ENCODE measurements at places on chromosomes 13 and 19.
A peak's percentile ranks its signal among the peaks of the same experiment; 100 is the strongest.

GRCh38 chr19:55519451-55520311, 17.3 kb downstream of the SBK2 start:
- DNase-seq, result no peak

DNA sequence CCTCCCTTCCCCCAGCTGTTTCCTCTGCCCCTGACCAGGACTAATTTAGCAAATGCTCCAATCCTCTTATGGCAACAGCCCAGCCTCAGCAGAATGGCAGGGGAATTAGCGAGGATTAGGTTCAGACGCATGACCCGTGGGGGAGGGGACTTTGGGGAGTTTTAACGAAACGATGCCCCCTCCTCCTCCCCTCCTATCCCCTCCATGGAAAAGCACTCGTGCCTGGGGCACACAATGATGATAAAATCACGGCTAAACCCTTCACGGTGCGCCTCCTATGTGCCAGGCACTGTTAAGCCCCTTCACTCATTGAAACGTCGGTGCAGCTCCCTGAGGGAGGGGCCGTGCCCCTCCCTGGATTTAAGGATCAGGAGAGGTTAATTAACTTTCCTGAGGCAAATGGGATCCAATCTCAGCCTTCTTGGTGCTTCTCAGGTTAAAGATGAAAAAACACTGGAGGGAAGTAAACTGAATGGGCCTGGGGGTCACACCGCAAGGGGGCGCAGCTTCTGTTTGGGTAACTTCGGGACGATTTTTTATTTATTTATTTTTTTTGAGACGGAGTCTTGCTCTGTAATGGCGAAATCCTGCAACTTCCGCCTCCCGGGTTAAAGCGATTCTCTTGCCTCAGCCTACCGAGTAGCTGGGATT, 10.1 kb upstream of the TPRX2 start:
- DNase-seq, result peak; percentile 98

- DNase-seq, result no peak
Measured at GRCh38 chr19:14437578-14438140, 4.6 kb downstream of the PKN1 start.

DNA sequence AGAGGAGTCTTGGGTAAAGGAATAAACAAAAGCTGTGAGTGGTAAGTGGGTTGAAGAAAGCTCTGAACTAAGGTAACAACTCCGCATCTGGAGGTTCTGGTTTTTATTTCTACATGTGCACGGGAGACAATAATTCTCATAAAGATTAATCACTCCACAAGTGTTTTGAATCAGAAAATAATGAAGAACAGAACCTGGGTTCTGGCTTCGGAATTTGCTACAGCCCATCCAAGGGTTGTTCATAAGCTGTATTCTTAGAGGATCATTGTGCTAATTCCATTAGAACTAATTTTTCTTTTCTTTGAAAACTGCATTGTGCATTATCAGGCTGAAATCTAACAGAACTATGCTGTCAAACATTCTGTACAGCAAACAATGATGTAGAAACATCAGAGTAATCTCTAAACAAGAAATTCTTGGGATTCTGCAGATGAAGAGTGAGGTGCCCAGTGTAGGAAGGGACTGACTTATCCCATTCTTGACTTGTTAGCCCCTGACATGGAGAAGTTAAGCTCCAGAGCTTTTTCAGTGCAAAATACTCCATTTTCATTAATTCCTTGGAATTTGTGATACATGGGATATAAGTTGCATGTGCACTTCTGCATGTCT, 368.2 kb downstream of the COG6 start:
- no peak for DNase-seq

DNA sequence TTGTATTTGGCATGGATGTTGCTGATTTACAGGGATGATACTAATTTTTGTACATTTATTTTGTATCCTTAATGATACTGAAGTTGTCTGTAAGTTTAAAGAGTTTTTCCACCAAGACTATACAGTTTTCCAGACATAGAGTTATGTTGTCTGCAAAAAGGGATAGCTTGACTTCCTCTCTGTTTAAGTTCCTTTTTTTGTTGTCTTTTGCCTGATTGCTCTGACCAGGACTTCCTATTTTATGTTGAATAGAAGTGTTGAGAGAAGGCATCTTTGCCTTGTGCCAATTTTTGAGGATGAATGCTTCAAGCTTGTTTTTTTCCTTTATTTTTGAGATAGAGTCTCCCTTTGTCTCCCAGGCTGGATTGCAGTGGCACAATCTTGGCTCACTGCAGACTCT, 36.8 kb upstream of the ZNF681 start:
- no peak for DNase-seq

DNA sequence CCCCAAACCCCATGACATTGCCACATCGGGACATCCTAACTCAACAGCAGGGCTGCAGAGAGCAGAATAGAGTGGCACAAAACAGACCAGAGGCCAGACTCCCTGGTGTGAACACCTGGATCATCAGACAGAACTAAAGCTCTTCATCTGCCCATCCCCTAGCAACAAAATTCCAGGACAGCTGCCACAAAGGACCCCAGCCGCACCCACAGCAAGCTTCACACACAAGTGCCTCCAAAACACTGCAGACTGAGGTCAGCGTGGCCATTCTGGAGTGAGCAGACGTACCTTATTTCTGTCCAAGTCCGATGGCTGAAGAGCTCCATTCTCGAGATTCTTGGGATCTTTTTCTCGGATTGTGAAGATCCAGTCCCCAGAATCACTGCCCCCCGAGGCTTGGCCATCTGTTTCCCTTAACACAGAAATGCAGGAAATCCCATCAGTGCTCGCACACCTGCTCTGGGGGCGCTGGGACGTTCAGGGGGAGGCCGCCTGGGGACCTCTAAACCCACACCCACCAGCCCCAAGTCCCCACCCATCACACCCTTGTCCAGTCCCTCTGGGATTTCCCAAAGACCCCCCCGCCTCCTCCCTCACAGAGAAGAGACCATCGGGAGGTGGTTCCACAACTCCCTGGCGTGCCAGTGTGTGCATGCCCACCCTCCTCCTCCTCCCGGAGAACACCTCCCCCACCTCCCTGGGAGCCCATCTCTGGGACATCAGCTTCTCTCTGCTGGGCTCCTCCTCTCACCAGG, 115.2 kb downstream of the STK24 start:
- no peak for DNase-seq

GRCh38 chr19:18587962-18588610, 512 bp upstream of the REX1BD start:
- peak; percentile 8 for DNase-seq

GRCh38 chr19:4060621-4061177, 6.0 kb downstream of the ZBTB7A start:
- no peak for DNase-seq

- DNase-seq, result no peak
Measured at GRCh38 chr13:76267216-76267615, 619.0 kb downstream of the KCTD12 start.

GRCh38 chr13:95182570-95183265, 118.5 kb downstream of the ABCC4 start:
- no peak for DNase-seq

DNA sequence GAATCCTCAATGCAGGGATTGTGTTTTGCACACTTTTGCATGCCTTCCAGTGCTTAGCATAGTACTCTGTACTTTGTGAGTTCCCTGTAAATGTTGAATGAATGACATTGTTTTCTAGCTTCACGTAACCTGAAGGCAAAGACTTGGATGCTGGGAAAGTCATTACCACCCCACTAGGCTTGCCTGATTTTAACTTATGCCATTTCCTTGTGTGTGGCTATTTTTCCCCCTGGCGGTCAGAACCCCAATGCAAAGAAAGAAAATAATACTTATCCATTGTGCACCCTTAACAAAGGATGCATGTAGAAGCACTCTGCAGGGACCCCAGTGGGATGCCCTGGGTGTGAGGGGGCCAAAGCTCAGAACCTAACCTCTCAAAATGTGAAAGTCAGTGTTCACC, 1.2 kb upstream of the ENOX1 start:
- DNase-seq, result peak; percentile 28

- no peak for DNase-seq
Measured at GRCh38 chr19:2561895-2562294, 86.0 kb downstream of the GADD45B start.

GRCh38 chr13:107289540-107289939, 721.6 kb upstream of the ARGLU1 start:
- DNase-seq, result no peak

GRCh38 chr13:28739376-28739775, 20.6 kb upstream of the SLC46A3 start:
- DNase-seq, result no peak

DNA sequence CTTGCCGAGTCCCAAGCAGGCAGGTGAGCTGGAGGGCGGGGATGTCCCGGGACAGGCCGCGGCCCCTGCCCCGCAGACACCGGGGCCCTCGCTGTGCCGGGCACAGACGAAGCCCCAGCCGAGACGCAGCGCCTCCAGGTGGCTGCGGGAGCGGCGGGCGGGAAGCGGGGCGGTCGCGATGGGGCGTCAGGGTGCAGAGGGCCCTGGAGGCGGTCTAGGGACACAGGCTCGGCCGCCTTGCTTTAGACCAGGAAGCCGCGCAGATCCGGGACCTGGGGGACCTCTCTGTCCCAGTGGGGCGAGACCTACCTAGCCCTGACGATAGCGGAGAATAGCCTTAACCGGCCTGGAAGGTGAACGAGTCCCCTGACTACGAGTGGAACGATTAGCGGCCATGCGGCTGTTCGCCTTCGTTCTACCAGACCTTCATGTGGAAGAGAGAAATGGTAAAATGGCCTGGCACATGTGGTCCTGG, 4.2 kb upstream of the ZNF564 start:
- DNase-seq, result no peak

DNA sequence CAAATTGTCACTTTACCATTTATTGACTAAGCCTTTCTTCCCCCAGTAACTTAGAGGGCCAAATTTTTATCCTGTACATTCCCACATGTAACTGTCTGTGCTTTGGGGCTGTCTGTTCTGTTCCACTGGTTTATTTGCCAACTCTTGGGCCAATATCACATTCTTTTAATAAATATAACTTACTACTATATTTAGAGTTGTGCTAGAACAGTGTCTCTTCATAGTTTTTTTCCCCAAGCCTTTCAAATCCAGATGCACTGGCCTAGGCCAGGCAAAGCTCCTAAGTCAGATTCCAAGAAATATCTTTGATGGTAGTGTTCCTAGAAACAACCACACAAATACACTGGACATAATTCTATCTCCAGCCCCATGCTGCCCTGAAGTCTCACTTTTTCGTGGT, 16.0 kb upstream of the CEBPG start:
- DNase-seq, result no peak

GRCh38 chr19:49113762-49114629, at the start of gene LIN7B:
Gene LIN7B, plus strand, starts transcription at chr19:49114370. Its CDS starts 35 bp downstream, at chr19:49114405.
- DNase-seq, result peak; percentile 71

- DNase-seq, result no peak
Measured at GRCh38 chr19:14411161-14411937, 7.8 kb downstream of the DDX39A start.

- DNase-seq, result peak; percentile 10
Measured at GRCh38 chr13:50608370-50608769, 235.1 kb downstream of the DLEU7 start.

GRCh38 chr13:58655086-58655485, 1023.5 kb downstream of the PCDH17 start:
- DNase-seq, result no peak

- peak; percentile 94 for DNase-seq
Measured at GRCh38 chr13:110108348-110109139, 198.4 kb downstream of the COL4A1 start.

GRCh38 chr13:30370146-30370545, 52.1 kb upstream of the UBE2L5 start:
- no peak for DNase-seq

DNA sequence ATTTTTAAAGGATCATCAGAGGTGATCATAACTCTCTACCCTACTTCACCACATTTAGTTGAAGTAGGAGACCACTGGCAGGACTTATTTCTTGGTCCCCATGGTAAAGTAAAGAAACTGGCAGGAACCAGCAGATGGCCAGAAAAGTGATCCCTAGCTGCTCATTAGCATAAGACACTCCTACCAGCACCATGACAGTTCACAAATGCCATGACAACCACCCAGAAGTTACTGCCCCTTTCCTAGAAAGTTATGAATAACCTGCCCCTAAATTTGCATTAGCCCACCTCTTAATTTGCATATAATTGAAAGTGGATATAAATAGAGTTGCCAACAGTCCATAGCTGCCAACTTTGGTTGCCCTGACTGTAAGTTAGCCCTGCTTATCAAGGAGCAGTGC, 18.4 kb upstream of the RUBCNL start:
- no peak for DNase-seq

GRCh38 chr19:43727593-43727853, 11.6 kb downstream of the IRGC start:
- no peak for DNase-seq

DNA sequence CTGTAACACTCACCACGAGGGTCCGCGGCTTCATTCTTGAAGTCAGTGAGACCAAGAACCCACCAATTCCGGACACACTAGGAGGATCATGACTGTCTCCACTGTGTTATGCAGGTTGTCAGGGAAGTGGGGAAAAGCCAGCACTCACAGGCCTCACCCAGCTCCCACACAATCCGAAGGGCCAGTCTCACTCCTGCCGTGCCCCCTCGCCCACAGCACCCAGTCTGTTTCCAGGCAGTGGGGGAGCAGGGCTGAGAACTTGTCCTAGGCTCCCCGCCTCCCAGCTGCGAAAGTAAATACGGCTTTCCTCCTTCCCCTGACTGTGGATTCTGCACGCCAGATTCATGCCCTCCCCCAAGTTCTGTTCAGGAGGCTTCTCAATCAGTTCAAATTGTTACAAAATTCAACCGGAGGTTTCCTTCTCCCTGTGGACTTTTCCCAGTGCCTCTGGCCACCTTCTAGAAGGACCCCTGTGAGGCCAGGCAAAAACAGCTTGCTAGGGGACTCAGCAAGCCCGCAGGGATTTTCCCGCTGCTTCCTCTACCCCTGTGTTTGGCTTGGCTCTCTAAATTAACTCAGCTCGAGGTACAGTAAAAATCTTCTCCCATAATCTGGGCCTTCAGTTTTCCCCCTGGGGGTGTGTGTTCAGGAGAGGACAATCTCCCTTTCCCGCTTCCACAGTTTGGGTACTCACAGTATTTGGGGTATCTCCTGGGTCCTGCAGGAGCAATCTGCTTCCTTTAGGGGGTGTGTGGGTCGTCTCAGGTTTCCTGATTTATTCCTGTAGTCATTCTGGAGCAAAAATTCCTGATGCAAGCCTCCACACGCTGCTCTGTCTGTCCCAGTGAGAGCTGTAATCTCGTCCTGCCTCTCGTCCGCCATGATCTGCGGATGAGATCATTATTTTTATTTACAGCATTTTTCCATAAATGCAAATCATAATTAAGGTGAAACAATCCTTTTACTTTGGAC, 899.8 kb downstream of the GPC5 start:
- no peak for DNase-seq

GRCh38 chr19:7977021-7977722, 28.3 kb downstream of the ELAVL1 start:
- no peak for DNase-seq

DNA sequence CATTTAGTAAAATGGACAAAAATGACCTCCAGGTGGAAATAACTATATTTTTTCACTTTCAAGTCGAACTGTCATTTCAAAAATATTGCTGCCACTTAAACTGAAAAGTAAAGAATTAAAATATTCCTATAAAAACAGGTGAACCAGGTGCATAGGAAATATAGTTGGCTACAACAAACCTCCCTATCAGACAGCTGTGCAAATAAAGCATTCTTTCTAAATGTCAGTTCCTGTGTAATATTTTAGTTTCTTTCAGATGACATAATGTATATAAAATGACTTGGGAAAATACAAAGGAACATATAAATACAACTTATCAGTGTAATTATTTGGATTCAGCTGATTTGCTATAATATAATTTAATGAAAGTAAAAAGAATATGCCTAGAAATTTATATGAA, 403.5 kb upstream of the GPC6 start:
- DNase-seq, result no peak

- DNase-seq, result peak; percentile 74
Measured at GRCh38 chr19:10112895-10113591, 1.6 kb downstream of the P2RY11 start.

GRCh38 chr13:114107686-114108081, 24.7 kb downstream of the RASA3 start:
- DNase-seq, result peak; percentile 8
